Stimulated activated CD4-positive, alpha-beta T cell treated with anti-CD3 and anti-CD28 coated beads, TNF-alpha, amount 100 ng/mL, for 48 hours (primary cell): ENCODE measurements at places on chromosomes 3 and 15.

GRCh38 chr3:109888026-109888425, 550.7 kb upstream of the DPPA4 start:
- DNase-seq, result no peak

- no peak for DNase-seq
Measured at GRCh38 chr3:69821133-69821532, 81.9 kb downstream of the MITF start.

DNA sequence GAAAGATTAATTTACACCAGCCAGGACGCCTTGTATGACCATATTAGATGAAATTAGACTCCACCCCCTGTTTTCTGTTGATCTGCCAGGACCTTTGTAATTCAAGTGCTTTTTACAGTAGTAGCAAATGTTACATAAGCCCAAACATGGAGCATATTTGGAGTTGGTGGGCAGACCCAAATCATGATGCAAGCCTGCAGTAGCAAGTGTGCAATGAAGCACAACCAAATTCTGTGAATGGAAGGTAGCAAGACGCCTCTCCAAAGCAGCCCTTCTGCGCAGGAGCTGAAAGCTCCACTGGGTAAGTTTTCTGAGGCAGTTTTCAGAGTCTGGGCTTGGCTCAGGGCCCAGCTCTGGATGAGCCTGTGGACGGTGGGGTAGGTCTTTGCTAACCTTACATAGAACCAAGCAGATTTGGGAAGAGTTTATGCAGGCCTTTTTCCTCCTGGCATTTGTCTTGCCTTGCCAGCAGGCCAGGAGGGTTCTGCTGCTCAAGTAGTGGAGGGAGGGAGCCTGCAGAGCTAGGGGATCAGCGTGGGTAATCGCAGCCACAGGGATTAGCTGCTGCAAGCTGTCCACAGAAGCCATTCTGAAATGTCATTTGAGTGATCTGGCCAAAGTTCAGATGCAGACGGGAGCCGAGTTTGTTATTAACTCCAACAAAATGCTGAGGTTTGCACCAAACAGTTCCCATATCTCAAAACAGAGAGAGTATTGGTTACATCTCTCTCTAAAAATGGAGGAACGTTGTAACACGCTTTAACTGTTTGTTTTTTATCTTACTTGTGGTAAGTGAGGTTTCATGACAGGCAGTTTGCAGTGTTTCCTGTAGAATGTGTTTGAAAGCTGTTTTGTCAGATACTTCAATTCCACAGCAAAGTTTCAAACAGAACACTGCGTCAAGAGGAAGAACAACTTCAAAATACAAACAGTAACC, 55.4 kb downstream of the PSMD6 start:
- DNase-seq, result no peak

- DNase-seq, result no peak
Measured at GRCh38 chr3:99250821-99251355, 349.4 kb upstream of the DCBLD2 start.

GRCh38 chr3:52705438-52705687, 228 bp downstream of the GLT8D1 start:
- DNase-seq, result no peak

- no peak for DNase-seq
Measured at GRCh38 chr3:43076857-43077256, 29.0 kb downstream of the POMGNT2 start.

- DNase-seq, result no peak
Measured at GRCh38 chr15:54719325-54719724, 477.4 kb downstream of the RSL24D1 start.

GRCh38 chr3:128349963-128350599, 116.6 kb downstream of the DNAJB8 start:
- DNase-seq, result no peak

DNA sequence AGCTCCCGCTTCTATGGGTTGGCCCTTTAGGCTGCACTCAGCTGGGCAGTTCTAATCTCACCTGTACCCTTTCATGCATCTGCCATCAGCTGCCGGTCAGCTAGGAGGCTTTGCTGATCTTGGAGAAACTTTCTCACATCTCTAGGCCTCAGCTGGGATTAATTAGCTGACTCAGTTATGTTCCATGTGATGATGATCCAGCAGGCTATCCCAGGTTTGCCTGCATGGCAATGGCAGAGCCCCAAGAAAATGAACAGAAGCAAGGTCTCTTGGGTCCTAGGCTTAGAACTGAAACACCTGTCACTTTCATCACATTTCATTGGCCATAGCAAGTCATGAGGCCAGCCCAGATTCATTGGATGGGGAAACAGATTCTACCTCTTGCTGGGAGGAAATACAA, 304.6 kb upstream of the TBC1D5 start:
- no peak for DNase-seq

GRCh38 chr15:31782016-31782783, 248.1 kb upstream of the CHRNA7 start:
- DNase-seq, result no peak

DNA sequence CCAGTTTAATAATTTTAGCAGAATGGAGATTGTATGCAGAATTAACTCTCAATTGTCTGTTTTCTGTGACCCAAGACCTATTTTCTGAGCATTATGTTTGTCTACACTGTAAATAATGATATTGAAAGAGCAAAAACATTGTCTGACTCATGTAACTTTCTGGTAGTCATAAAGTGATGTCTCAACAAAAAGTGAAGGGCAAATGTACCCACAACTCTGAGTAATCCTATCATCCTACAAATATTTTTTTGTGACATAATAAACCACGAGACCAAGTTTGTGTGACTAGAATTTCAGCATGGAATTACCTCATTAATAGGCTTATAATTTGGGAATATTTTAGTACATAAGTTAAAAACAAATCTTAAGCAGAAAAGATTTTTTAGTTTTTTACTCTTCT, 15.4 kb upstream of the ABHD10 start:
- no peak for DNase-seq

- no peak for DNase-seq
Measured at GRCh38 chr3:112391648-112392047, 58.7 kb downstream of the CD200 start.

GRCh38 chr15:67746022-67746421, 79.3 kb upstream of the SKOR1 start:
- no peak for DNase-seq

DNA sequence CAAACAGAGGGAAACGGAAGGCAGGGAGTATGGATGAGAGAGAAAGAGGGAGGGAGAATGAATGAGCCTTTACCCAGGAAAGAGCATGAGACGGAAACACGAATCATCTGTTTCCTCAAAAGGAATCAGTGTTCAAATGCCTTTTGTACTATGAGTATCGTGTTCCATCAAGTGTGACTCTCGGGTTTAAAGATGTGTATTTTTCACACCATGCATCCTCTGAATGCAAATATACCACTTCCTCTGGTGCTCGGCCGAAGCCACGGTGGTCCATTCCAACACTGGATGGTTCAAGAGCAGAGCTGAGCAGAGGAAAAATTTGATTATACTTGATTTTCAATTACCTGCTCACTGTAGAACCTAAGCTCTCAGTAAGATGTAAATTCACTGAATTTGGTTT, 505.1 kb downstream of the MECOM start:
- no peak for DNase-seq

DNA sequence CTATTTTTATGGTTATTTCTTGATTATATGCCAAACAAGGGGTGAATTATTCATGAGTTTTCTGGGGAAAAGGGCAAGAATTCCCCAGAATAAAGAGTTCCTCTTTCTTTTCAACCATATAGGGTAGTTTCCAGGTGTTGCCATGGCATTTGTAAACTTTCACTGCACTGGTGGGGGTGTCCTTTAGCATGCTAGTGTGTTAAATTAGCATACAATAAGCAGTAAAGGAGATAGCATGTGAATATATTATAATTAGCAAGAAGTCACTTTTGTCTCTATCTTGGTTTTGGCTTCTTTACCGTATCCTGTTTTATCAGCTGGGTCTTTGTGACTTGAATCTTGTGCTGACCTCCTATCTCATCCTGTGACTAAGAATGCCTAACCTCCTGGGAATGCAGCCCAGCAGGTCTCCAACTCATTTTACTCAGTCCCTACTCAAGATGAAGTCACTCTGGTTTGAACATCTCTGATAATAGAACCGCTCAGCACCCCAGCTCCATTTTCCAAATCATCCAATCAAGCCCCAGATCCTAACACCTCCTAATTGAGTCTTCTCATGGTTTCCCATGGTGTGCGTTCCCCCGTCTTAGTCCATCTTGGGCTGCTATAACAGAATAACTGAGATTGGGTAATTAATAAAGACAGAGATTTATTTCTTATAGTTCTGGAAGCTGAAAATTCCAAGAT, 3.4 kb upstream of the SELENOT start:
- no peak for DNase-seq

DNA sequence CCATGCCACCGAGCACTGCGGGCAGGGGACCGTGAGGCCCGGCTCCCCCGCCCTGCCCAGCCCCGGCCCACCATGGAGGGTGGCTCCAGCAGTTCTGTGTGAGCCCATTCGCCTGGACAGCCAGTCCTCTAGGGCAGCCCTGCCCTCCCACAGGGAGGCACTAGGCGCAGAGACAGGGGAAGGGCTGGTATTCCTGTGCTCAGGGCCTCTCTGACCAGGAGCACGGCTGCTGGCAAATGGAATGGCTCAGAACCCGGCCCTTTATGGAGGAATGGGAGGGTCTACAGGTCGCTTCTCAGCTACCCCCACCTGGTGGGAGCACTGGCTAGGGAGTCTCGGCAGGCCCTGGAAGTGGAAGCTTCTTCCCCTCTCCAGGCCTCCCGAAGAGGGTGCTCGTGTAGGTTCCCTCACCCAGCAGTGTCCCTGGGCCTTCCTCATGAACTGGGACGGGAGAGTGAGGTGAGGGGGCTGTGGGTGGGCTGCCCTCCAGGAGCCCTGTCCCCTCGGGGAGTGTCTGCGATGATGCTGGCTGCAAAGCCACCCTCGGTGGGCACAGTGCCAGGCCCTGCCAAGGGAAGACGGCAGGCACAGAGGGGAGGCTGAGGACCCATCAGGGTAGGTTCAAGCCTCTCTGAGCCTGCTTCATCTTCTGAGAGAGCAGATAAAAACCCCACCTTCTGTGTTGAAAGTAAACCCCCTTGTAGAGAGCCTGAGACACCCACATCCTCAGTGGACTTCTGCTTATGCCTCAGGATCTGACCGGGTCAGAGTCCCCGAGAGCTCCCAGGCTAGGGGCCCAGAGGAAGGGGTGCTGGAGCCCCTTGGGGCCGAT, 1.5 kb downstream of the MELTF start:
- DNase-seq, result no peak

GRCh38 chr3:18233987-18234716, 191.0 kb downstream of the SATB1 start:
- no peak for DNase-seq

DNA sequence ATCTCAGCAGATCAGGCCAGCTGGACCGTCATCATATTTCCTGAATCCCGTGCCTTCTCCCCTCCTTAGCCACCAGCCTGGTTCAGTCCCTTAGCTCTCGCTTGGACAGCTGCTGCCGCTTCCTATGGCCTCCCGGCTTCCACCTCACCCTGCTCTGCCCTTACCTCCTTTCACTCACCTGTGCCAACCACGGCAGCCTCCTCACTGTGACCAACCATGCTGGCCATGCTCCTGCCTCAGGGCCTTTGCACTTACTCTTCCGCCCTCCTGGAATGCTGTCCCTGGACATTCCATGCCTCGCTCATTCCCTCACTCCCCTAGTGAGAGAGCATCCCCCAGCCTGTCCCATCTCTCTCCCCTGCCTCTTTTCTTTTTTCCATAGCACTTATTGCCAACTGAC, 19.2 kb downstream of the GRIP2 start:
- no peak for DNase-seq

- DNase-seq, result no peak
Measured at GRCh38 chr15:60213377-60214000, 184.3 kb downstream of the ANXA2 start.

DNA sequence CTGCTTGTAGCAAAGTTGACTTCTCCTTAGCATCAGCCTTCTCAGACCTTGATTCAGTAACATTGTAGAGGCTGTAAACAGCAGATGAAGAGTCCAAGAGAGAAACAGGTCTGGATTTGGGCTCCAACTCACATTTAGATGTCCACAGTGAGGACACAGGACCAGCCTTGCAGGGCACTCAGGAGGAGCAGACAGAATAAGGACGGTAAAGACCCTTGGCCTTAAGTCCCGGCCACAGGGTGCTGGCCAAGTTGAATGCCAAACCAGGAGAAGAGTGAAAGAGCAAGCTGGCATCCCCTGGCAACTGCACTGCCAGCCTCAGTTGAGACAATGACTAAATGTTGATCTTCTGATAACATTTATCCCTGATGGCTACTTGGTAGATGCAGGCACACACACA, 136.3 kb downstream of the LRRK1 start:
- no peak for DNase-seq

DNA sequence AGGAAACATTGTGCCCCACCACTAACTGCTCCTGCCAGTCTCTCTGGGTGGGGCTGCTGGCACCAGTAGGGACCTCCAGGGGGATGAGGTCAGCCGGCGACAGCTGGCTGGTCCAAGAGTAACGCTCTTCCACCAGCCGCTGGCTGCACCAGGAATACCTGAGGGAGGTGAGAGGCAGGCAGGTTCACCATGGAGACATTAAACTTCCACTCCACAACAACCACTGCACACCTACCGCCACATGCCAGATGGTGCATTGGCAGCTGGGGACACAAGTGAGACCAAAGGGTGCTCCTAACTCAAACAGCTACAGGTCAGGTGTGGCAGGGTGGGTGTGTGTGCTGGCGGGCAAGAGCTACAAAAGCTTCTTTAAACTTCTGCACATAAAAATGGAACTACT, 4.5 kb downstream of the POLG start:
- no peak for DNase-seq

DNA sequence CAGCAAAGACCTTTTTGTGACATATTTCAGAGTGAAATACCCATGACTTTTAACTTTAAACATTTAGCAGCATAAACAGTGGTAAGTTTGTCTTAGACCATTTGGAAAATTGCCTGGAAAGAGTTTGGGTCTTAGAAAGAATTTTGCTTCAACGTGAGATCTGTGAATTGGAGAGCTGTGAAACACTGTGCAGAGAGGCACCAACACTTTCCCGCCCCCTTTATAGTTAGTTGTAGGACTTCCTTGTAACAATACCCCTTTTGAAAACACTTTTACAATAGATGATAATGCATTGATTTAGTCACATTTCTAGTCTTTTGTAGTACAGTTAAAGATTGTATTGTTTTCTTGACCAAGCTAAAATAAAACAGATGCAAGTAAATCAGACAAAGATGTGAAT, 43.5 kb upstream of the MBNL1 start:
- no peak for DNase-seq

- no peak for DNase-seq
Measured at GRCh38 chr3:119825820-119826219, 43.9 kb downstream of the NR1I2 start.

DNA sequence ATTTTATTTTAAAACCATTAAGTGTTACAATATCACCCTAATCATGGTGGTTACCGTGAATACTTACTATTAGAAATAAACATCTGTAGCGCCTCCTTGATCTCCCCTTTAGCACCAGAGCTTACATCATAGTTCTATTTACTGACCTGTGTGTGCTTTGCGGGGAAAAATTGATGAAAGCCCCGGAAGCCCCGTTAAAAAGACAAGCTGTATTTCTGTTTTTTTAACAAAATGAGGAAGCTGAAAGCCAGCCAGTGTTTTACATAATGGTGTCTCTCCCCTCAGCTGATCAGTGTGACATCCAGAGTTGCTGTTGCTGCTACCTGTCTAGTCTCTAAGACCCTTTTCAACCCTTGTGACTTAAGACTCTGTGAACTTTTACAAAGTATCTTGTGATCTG, 100.8 kb downstream of the OPA1 start:
- DNase-seq, result no peak

GRCh38 chr3:37538747-37539146, 322.9 kb upstream of the CTDSPL start:
- DNase-seq, result no peak

GRCh38 chr15:41900526-41901380, 6.9 kb upstream of the SPTBN5 start:
- no peak for DNase-seq

GRCh38 chr3:130997289-130997688, 29.3 kb downstream of the ASTE1 start:
- DNase-seq, result no peak
